ENCODE measurements at places on chromosomes 3 and 15.

DNA sequence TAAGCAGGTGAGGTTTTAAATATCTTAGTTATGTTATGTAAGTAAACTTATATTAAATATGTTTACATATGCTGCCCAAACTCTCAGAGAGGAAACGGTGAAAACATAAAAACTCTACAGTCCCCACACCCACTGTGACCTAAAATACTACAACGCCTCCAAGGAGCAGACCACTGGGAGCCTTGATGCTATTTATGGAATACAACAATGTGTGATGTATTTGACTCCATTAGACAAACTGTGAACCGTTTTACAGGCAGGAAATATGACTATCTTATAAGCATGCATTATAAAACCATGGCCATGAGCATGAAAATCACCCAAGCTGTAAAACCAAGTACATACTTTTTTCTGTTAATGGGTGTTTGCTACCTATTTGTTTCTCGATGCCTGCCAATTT, 379.5 kb upstream of the TBL1XR1 start:
- no peak for DNase-seq

- DNase-seq = no peak
Observed at GRCh38 chr3:125442506-125442905, 67.4 kb upstream of the ZNF148 start.

GRCh38 chr15:76823303-76823702, 81.8 kb downstream of the SCAPER start:
- DNase-seq = no peak

DNA sequence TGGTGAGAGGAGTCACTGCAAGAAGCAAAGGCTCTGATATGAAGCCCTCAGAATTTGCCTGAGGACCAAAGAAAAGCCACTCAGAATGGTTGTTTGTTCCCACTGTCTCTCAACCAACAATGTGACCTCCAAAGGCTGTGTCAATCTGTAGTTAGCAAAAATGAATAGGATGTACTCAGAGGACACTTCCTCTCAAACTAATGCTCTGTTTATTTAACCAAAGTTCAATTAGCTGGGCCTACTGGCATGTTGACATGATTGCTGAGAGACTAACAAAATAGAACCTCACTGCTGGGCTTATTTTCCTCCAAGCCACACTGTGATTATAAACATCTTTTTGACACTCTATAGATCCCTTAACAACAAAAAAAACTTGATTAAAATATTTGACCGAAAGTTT, 522.5 kb downstream of the OCA2 start:
- no peak for DNase-seq

DNA sequence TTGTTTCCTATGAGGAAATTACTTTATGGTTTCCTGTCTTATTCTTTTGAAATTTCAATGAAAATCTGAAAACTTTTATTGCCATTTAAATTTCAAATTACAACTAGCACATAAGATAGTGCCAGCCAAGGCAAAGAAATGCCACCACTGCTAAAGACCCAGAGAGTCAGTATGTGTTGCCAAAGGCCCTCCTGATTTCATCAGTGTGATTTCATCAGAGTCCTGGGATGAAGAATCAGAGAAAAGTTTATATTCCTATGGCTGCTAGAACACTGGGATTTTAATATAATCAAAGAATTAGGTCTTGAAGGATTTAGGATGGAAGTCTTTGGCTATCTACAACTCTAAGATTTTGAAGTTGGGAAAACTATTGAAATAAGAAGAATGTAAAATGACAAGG, 434.2 kb upstream of the CCDC54 start:
- DNase-seq = no peak

DNA sequence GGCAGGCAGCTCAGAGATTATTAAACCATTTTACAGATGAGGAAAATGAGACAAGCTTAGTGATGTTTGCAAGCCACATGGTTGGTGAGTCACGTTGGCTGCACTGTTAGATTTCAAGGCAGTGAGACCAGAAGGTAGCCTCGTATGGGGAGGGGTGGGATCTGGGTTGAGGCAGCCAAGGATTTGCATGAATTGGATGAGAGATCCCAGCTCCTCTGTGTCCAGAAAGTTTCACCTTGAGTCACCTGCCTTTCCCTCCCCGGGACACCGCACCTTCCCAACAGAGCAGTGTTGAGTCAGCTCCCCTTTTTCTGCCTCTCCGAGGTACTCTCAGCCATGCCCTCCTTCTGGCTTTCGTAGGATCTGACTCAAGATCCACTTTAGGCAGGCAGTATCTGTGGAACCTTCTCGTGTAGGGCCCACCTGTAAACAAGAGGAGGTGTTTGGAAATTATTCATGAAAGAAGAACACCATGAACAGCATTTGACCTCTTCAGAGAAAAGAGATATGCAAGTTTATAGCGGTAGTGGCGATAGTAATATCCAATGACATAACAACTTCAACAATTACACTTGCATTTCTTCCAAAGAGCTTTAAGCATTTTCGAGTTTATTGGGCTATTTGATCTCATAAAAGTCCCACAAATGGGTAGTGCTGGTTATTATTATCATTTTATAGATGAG, 46.8 kb upstream of the VPS8 start:
- DNase-seq = no peak

- no peak for DNase-seq
Observed at GRCh38 chr15:72965671-72966070, 86.6 kb upstream of the NEO1 start.

DNA sequence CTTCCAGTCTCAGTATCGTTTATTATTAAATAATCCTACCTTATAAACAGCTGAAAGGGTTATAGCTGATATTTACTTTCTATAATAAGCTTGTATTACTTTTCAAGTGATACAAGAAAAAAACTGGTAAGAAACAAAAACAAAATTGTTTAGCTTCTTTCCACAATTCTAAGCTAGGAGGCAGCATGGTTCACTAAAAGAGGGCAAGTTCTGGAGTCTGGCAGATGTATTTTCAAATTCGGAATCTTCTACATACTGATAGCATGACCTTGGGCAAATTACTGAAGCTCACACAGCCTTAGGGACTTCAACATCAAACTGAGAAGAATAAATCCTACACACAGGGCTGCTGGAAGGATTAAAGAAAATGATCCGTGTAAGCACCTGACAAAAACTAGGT, 15.4 kb downstream of the C15orf62 start:
- no peak for DNase-seq

DNA sequence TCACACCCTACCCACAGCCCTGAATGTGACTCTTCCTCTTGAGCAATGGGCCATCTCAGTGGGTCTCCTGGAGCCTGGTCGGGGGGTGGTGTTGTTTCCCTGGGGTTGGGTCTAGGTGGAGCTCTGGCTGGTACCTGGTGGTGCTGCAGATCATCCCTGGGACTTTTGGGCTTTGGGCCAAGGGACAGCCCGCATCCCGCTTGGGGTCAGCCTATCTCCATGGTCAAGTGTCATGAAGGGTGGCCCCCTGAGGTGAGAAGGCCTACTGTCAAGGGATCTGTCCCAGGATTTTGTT, 202.0 kb downstream of the UBE3A start:
- DNase-seq = no peak

DNA sequence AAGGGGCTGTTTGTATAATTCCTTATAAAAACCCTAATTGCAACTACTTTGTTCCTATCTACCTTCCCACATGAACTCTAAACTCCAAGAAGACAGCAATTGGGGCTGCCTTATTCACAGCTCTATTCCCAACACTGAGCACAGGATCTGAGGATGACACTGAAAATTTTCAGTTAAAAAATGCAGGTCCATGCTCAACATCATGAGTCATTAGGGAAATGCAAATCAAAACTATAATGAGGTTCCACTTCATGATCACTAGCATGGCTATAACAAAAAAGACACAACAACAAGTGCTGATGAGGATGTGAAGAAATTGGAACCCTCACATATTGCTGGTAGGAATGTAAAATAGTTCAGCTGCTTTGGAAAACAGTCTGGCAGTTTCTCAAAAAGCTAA, 12.9 kb downstream of the SUMF1 start:
- no peak for DNase-seq

- no peak for DNase-seq
Observed at GRCh38 chr15:51227940-51228732, 110.3 kb downstream of the CYP19A1 start.

DNA sequence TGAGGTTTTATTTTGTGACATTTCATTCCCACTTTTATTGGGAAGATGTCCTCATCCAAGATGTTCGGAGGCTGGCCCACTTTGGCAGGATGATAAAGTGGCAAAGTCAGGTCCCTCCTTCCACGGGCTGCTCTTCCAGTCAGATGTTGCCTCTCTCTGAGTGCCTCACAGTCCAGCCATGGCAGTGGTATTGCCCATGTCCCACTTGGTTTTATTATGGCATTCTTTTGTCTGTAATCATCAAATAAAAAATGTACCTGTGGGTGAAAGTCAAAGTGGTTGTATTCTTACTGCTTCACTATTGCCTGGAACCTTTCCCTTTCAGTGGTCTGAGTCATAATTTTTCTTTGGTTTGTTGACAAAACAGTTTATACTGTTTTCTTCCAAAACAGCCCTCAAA, 20.2 kb downstream of the ARNT2 start:
- DNase-seq = no peak
